Activated CD4-positive, alpha-beta T cell treated with anti-CD3 and anti-CD28 coated beads for 48 hours (primary cell): ENCODE measurements at places on chromosomes 6 and 20.

- DNase-seq, result no peak
Measured at GRCh38 chr6:110295451-110296165, 62.5 kb downstream of the METTL24 start.

DNA sequence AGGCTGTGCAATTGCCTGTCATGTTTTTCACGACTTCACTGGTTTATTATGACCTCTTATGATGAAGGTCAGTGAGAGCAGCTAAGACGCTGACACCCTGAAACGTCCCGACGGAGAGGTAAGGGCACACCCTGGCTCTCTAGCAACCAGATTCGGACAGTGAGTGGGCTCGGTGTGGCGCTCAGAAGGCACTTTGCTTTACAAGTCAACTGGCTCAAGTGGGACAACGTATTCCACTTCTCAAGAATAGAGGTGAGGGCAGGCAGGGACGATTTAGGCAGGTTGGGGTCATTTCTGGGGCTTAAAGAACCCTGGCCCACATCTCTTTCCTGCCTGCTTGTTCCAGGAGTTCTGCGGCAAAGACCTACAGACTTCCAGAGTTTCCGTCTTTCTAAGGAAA, 18.2 kb downstream of the RNASET2 start:
- DNase-seq, result no peak

DNA sequence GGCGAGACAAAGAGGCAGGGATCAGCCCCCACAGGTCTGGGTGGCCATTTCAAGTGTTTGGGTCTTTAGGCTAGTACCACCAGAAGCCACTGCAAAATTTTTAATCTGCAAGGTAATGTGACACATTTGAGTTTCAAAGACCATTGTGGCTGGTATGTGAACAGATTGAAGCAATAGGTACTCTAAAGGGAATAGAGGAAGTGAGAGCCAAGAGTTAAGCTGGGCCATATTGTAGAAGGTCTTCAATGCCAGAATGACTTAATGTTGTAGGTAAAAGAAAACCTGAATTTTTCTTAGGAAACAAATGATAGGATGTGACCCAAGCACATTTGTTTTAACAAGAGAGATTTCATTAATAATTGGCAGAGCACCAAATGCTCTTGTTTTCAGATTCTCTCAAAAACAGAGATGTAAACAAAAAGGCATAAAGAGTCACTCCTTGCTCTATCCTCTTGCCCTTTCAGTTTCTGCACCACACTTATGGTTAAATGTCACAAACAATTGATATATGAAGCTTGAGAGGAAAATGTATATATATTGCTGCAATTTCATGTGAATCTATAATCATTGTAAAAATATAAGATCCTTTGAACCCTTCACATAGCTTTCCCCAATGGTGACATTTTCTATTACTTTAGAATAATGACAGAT, 307.1 kb upstream of the PLN start:
- DNase-seq, result no peak

- no peak for DNase-seq
Measured at GRCh38 chr6:65248101-65248610, 458.9 kb downstream of the EYS start.

DNA sequence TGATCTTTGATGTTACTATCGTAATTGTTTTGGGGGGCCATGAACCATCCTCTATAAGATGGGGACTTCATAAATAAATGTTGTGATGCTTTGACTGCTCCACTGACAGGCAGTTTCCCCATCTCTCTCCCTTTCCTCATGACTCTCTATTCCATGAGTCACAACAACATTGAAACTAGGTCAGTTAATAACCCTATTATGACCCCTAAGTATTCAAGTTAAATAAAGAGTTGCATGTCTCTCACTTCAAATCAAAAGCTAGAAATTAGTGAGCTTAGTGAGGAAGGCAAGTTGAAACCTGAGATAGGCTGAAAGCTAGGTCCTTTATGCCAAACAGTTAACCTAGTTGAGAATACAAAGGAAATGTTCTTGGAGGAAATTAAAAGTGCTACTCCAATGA, 491.0 kb downstream of the HAO1 start:
- DNase-seq, result no peak

DNA sequence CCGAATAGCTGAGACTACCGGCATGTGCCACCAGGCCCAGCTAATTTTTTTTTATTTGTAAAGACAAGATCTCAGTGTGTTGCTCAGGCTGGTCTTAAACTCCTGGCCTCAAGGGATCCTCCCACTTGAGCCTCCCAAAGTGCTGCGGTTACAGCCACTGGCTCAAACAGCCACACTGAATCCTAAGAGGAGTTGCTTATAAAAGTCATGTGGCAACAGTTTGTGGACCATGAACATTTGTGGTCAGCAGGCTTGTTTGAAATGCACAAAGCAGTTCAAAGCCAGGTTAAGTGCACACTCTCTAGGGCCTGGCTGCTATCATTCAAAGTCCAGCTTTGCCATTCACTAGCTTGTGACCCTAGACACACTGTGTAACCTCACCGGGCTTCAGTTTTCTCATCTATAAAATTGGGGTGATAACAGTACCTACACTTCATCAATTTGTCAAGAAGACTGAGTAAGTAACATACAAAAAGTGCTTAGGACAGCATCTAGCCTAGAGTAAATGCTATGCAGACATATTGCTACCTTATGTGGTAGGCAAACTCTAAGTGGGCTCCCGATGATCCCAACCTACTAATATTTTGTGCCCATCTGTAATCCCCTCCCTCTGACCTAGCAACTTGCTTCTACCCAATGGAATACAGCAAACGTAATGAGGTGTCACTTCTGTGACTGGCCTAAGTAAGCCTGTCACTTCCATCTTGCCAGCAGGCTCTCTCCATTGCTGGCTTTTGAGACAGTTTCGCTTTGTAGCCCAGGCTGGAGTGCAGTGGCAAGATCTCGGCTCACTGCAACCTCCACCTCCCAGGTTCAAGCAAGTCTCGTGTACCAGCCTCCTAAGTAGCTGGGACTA, 122.9 kb downstream of the ZMYND8 start:
- no peak for DNase-seq

DNA sequence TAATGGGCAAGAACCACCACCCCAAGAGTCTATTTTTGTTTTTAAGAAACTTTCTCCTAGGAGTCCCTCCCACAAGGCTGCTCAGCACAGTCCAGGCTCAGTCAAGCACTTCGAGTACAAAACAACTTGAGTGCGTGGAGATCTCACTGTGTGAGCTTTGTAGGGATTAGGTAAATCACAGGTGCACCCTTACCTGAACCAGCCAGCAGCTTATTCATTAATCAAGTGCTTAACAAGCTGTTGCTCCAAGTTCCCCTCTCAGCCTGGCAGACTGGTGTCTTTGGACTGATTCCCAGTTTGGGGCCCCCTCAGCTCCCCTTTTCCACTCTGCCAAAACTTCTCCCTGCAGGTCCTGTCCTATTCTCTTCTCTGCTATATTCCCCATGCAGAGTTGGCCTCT, 133.1 kb downstream of the LY86 start:
- DNase-seq, result no peak
